HFF-Myc (cell line): ENCODE measurements at places on chromosomes 5 and 9.

- DNase-seq: no peak
Observed at GRCh38 chr9:16069671-16070454, 517.0 kb downstream of the CCDC171 start.

DNA sequence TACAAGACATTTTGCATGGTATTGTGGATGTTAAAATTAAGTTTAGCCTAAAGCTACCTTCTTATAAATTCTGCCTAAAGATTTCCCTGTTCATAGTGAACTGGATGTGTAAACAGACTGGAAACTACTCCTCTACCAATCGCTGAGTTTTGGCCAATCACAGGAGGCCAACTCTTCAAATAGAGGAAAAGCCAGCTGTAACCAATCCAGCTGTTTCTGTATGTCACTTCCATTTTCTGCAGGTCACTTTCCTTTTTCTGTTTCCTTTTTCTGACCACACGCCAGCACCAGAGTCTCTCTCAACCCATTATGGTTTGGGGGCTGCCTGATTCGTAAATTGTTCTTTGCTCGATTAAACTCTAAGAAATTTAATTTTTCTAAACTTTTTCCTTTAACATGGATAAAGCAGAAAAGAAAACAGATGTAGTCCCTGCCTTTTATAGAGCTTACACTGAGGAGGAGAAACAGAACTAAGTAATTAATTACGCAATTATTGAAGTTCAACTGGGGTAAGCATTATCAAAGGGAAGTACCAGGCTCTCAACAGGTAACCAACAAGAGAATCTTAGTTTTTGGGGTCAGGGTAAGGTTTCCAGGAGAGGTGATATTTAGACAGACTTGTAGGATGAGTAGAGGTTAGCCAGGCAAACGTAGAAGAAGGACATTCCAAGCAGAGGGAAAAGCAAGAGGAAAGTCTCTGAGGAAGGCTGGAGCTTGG, 27.7 kb downstream of the RANBP3L start:
- DNase-seq: no peak

DNA sequence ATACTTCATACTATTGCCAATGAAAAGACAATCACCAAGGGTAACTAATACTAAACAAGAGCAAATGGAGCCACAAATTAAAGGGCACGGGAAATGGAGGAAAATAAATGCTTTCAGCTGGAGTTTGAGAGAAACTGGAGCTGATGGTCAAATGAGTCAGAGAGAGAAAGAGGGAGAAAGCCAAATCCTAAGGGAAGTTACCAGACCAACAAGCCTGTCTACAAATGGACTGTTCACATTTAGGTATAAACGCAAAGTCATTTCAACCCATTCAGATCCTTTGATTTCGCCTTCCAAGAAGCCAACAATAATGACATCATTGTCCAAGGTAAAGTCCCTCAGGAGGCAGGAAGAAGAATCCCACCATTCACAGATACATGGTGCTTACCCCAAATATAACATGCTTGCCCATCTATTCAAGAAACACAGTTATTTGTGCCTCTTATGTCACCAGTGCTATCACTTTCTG, 351.8 kb downstream of the RAB3C start:
- DNase-seq: no peak

DNA sequence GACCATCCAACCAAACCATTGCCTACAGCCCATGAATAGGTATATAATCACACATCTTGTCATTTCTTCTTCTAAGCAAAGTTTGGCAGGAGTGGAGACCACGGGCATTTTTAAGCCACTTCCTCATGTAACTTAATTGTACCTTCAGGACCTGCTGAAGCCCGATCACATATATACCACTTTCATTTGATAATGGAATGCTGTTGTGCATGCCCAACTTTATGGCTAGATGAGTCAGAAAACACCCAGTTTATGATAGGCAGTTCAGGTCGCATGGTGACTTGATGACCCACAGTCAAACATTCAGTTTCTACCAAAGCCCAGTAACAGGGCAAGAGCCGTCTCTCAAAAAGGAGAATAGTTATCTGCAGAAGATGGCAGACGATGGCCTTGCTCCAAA, 2295.0 kb upstream of the ACO1 start:
- no peak for DNase-seq

DNA sequence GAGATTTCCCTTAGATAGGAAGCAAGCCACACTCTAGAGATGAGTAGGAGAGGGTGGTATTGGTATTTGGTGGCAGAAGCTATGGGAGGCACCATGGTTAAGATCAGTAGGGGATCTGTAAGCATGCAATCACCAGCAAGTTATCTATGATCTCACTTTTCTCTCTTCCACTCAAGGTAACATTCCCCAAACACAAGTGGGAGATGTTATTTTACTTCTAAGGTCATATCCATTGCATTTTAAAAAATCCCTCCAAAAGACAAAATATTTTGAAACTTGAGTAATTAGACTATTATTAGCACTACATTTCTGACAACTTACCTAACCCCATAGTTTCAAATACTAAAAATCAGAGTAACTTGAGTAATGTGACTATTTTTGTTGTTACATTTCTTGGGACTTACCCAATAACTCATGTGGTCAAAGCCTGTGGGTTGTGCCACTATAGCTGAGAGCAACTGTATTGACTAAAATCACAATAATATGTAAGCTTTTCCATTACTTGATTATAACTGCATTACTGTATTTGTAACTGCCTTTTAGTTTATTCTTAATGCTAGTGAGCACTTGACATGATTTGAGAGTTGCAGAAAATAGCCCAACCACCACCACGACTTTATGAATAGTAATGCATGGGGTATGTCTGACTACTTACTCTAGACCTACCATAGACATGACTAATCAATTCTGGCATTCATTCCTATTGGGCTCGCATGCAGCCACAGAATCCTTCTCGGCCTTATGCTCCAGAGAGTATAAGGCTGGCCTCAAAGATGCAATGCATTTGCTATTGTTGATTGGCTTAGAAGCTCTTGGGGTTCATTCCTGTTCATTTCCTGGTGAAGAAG, 264.7 kb downstream of the TRIM32 start:
- peak; percentile 54 for DNase-seq

DNA sequence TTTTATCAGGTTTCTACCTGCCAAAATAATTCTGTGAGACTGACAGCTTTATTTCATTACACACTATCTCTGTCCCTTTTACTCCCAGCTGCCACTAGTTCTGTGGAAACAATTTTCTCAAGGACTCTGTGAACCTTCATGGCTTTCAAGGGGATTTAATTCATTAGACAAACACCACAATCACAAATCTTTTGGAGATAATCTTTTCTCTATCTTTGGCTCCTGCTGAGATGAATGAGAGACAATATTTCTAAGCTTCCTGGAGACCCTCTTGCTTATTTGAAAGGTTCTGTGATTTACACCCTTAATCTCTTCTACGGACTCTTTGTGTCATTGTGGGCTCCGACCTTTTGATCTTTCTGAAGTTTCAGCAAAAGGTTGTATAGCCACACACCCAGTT, 222.6 kb downstream of the PRDM9 start:
- no peak for DNase-seq

DNA sequence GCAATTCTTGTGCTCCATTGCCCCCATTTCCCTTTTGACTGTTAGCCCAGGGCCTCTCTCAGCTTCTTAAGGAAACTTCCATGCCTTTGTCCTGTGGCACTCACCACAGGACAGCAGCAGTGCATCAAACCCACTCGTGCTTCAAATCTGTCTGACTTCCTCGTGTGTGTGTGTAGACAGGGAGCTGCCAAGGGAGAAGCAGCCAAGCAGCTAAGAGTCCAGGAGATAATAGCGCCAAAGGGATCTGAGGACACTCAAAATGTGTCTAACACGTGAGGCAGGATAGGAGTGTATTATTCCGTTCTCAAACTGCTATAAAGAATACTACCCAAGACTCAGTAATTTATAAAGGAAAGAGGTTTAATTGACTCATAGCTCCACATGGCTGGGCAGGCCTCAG, 44.8 kb downstream of the CDK7 start:
- no peak for DNase-seq

DNA sequence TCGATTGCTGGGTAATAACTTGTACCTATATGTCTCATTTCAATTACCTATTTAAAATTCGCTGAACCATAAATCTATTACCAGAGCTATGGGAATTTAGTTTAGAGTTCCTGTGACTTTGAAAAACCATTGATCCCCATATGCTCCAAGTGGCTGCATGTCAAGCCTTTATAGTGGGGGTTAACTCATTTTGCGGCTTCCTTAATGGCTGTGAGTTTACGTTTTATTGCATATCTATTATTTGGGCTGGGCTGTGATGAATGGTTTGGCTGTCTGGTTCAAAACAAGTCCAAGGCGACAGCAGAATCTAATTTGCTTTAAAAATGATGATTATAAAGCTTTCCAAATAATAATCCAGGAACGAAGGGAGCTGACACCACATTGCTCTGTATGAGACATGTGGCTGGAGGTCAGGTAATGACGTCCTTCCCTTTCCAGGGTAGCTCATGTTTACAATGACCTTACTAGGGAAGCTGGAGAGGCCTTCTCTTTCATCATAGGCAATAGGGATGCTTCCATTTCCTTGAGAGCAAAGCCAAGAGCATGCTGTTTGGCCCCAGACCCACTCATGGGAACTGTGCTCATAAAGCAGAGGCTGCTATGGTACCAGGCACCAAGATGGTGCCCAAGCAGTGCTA, 258.3 kb downstream of the HSPA4 start:
- DNase-seq: no peak

DNA sequence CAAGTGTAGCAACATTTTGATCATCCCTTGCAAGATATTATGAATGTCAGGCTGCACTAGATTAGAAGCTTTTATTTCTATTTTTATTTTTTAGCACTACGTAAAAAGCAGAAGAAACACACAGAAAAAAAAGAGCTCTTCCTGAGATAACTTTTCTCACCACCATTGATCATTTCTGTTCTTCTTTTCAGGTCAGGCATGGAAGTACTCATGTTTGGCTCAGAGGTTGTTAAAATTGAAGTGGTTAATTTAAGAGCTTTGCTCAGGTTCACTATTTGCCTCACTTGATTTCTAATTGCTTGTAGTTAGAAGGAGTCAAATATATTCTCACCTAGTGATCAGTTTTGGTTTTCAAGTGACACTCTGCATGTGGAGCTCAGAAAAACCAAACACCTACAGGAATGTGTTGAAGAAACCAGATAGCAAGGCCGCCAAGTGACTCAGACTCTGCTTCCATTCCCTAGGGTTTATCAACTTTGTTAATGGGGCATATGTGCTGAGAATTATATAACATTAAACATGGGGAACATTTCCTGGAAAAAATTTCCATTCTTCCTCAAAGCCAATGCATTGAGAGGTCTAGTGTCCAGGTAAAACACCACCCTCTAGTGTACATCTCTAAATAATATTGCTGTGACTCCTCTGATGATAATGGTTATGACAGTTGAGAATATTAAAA, 679.8 kb downstream of the CETN3 start:
- DNase-seq: no peak

- DNase-seq: no peak
Observed at GRCh38 chr5:171127314-171127713, 181.7 kb upstream of the TLX3 start.

DNA sequence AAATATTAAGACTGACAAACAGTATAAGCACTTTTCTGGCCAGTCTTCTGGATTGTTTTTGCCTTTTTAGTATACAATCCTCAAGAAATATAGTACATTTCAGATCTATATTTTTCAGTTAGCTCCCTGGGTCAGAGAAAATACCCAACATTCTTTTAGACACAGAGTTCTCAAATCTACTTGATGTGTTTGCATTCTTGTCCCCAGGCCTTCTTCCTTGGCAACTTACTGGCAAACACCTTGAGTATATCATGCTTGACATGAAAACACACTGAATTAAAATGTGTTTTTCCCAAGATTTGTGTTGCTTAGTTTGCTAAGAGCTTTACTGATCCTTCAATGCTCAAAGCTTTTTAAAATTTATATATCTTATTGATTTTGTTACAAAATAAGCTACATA, 1413.1 kb upstream of the CDH9 start:
- no peak for DNase-seq

- no peak for DNase-seq
Observed at GRCh38 chr5:168062239-168062638, 229.2 kb upstream of the WWC1 start.

- DNase-seq: peak; percentile 65
Observed at GRCh38 chr9:107484117-107484723, 5.3 kb downstream of the KLF4 start.

GRCh38 chr9:121735065-121735792, 83.8 kb downstream of the DAB2IP start:
- peak; percentile 51 for DNase-seq

GRCh38 chr5:135625961-135626360, 47.2 kb upstream of the CXCL14 start:
- DNase-seq: no peak

GRCh38 chr5:72619677-72620076, 112.5 kb upstream of the ZNF366 start:
- no peak for DNase-seq

GRCh38 chr5:146695646-146696045, 179.7 kb upstream of the GPR151 start:
- no peak for DNase-seq

DNA sequence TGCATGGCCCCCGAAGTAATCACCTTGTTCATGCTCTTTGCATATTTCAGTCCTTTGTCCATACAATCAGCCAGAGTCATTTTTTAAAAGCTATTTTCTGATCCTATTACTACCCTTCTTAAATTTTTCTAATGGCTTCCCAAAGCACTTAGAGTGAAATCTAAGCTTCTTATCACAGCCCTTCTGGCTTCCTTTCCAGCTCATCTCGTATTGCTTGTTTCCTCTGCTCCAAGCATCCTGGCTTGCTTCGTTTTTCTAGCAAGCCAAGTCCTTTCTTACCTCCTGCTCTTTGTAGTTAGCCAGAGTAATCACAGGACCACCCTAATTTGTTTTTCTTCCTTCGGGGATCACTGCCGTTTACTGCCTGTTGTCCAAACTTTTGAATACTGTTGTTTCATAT, 453.3 kb downstream of the KIF4B start:
- no peak for DNase-seq

DNA sequence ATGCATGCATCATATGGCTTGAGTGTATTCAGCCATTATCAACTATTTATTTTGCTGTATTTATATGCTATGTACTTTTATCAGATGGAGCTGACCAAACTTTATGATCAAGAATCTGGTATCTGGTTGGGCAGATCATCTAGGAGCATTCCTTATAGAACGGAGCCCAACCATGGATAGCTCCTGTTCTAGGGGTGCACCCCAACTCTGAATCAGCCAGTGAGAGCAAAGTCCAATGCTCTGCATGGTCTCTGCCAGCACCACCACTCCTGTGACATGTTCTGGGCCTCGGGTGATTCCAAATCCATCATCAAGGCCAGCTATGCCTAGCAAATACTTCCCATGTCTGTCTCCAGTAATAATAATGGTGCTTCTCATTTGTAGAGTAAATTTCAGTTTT, 517.5 kb downstream of the AGTPBP1 start:
- no peak for DNase-seq

GRCh38 chr5:176369934-176370711, 4.8 kb downstream of the ARL10 start:
- no peak for DNase-seq

DNA sequence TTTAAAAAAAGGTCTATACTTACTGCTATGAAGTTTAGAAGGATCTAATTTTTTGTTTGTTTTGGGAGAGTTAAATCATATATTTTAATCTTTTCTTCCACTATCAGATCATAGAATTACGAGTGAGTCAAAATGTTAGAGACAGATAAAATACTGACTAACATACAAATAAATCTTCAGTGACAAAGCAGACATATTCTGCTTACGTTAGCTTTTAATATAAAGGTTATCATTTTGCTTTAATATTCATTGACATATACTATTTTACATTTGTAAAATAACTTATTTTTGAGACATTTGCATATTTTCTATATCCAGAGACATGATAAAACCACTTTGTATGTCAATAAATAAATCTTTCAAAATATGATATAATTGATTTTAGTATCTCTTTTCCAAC, 64.6 kb upstream of the GABRA1 start:
- no peak for DNase-seq

GRCh38 chr5:33973271-33973670, 11.2 kb downstream of the SLC45A2 start:
- no peak for DNase-seq
